ENCODE measurements at places on chromosomes 1 and 21.

GRCh38 chr1:227428803-227429202 is 110.5 kb upstream of the CDC42BPA start:
- no peak for DNase-seq

DNA sequence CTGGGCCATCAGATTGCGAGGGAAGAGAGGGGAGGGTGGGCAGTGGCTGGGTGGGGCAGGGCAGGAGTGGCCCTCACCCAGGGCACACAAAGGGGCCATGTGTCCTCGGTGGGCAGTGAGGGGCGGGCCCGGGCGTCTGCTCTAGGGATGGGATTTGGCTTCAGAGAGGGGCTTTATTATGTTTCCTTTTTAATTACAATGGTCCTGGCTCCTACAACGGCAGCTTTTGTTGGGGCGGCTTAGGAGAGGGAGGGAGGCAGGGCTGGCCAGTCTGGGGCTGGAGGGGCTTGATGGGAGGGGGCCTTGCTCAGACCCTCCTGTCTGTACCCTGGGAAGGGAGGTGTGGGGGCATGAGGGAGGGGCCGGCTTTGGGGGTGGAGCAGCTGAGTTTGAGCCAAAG is 102.8 kb upstream of the WNT4 start:
- DNase-seq: no peak

DNA sequence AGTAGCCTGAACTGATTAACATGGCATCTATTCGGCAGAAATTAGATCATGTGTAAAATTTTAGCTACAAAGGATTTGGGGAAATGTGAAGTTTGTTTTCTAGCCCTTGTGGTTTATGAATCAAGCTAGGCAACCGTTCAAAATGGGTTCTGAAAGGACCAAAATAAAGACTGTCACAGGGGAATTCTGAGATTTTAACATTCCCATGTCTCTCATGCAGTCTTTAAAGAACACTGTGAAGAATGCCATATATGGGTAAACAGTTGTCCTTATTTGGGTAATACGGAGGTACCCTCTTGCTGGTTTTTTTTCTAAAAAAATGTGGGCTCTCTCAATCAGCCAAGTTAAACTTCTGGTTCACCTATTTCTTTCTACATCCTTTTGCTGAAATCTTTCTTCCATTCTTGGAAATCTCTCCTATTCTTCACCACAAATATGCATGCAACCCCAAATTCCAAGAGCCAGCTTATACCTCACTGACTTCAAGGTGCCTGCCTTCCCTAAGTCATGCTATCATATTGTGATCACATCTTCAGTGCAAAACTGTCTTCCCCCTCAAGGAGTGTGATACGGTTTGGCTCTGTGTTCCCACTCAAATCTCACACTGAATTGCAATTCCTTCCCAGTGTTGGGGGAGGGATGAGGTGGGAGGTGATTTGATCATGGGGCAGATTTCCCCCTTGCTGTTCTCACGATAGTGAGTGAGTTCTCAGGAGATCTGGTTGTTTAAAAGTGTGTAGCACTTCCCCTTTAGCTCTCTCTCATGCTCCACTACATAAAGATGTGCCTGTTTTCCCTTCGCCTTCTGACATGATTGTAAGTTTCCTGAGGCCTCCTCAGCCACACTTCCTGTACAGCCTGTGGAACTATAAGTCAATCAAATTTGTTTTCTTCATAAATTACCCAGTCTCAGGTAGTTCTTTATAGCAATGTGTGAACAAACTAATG is 308.7 kb downstream of the TTLL7 start:
- no peak for DNase-seq

DNA sequence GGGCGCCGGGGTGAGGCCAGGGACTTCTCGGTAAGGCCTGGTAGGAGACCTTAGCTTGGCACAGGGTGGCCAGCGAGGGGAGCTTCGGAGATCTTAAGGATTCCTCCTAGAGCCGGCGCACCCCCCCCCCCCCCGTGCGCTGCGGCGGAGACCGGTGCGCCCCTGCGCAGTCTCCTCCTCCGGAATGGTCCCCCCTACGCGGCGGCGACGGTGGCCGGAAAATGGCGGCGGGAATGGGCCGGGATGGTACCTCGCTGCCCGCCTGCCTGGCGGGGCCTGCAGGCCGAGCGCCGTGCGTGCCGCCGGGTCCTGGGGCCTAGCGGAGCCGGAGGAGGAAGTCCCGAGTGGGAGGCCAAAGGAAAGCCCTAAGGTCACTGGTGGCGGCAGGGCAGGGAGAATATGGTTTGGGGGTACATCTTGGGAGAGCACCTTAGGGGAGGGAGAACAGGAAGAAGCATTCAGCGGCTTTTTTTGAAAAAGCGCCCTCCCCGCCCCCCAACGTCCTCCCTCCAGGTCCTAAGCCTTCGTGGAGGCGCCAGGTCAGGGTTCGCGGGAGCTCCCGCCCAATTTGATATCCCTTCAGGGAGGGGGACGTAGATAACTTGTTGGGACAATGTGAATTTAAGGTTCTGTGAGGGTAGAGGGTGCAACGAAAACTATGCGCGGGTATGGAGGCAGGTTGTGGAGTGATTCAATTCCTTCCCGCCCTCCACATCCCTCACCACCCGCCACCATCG is 429 bp downstream of the SRRM1 start:
- peak; percentile 8 for DNase-seq

- DNase-seq: no peak
Measured at GRCh38 chr1:212656730-212657129, 42.9 kb downstream of the BATF3 start.

DNA sequence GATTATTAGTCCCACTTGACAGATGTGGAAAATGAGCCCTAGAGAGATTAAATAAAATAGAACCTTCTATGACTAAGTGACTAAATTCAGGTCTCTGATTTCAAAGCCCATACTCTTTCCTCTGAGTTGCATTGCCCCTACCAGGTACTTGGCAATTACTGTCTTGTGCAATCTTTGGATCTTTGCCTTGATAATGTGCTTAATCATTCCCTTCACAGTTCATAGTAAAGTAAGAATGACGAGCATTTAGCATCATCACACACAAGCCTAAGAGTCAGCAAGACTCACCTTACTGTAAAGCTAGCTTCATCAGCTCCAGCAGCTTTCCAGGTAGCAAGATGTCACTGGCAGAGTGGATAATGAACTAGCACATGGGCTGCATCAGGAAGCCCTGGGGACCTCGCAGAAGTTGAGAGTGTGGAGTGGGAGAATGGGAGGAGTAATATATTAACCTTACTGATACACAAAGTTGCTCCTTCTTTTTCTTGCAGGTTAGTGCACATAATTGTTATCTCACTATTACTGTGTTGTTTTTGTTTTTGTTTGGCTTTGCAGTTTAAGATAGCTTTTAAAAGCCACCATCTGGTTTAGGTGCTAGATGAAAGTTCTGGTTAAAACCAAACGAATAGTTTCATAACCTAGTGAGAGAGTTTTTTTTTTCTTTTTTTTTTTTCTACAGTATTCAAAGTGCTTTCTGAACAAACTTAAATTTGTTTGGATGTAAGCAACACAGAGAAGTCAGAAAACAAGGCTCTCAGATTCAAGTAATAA is 71.8 kb downstream of the PBX1 start:
- DNase-seq: no peak

GRCh38 chr1:76279101-76279748 is 204.7 kb downstream of the ST6GALNAC3 start:
- DNase-seq: no peak

GRCh38 chr1:206982216-206982615 is 12.0 kb upstream of the FCAMR start:
- DNase-seq: peak; percentile 14

DNA sequence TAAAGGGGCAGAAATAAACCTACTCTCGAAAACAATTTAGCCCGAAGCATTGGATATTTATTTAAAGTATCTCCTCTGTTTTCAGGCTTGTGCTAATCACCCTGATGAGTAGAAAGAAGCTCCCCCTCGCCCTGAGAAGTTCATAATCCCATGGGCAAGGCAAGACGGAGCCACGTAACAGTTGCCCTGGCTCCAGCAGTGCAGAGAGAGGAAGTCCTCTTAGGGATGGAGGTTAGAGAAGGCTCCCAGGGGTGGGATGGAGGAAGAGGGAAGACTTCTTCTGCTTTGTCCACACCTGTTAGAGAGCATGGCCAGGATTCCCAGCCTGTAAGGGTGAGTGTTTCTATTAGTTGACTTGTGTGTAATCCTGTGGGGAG is 3.4 kb upstream of the GPR25 start:
- DNase-seq: no peak

DNA sequence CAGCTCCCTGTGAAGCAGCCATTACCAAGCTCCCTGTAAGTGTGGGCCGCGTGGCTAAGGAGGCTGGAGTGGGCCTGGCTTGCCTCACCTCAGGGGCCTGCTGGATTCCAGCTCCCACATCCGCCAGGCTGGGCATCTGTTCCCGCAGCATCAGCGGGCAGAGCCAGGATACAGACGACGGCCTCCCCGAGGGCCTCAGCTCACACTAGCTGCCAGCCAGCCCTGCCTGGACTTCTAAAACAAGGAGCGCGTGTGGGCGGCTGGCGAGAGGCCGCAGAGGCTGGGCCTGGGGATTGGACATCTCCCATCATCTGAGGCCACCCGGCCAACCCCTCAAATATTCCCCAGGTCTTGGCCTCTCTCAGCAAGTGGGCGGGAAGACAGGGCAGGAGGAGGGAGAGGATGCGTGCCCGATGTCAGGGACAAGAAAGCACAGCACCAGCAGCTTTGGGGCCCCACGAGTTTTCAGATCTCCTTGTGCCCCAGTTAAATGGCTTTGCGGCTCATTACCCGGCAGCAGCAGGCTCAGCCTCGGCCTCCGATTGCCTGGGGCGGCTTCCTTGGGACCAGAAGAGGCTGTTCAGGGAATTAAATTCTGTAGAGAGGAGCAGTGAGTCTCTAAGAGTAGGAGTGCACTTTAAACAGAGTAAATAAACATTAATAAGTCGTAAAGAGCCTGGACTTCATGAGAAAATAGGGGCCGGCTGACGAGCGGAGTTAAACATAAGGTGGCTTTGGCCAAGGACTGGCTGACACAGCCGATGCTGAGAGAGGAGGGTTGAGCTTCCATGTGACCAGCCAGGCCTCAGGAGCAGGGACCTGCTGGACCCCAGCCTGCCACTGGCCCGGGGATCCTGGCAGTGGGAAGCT is 208.9 kb upstream of the C1orf174 start:
- DNase-seq: no peak

- no peak for DNase-seq
Measured at GRCh38 chr1:206754011-206754410, 16.6 kb upstream of the IL19 start.
